Kasumi-1 (cell line): ENCODE measurements at places on chromosomes 6 and 20.

- DNase-seq, result peak; percentile 23
Measured at GRCh38 chr6:49453221-49453620, 9.8 kb downstream of the MMUT start.

- no peak for DNase-seq
Measured at GRCh38 chr6:41002168-41002567, 36.9 kb downstream of the UNC5CL start.

GRCh38 chr6:1787894-1788293, 178.2 kb downstream of the FOXC1 start:
- DNase-seq, result no peak

- DNase-seq, result no peak
Measured at GRCh38 chr20:55360895-55361294, 644.4 kb downstream of the CBLN4 start.

- DNase-seq, result no peak
Measured at GRCh38 chr6:151166180-151166579, 73.6 kb upstream of the AKAP12 start.
